ENCODE measurements at places on chromosomes 7 and 10. TPM values are rescaled to one million over a fixed set of nuclear protein-coding genes. Genes with fewer than 3 reads are reported as not detected.

EPHA1 gene
- not detected for total RNA-seq

CALML5 gene
- not detected for total RNA-seq

LEP gene
- 15.9 TPM for total RNA-seq

NXPH1 gene
- not detected for total RNA-seq

BTBD16 gene
- total RNA-seq: 0.42 TPM

CNNM2 gene
- 10.9 TPM for total RNA-seq

ZNF853 gene
- 8.2 TPM for total RNA-seq

TAF3 gene
- 12.5 TPM for total RNA-seq

UBE2D1 gene
- 16.1 TPM for total RNA-seq

COL17A1 gene
- 0.59 TPM for total RNA-seq

Data from tibial nerve (tissue), 4 donors.